ENCODE measurements at places on chromosomes 5 and 9.

GRCh38 chr5:36606036-36606427 lies 374 bp upstream of the SLC1A3 start:
- DNase-seq: no peak

DNA sequence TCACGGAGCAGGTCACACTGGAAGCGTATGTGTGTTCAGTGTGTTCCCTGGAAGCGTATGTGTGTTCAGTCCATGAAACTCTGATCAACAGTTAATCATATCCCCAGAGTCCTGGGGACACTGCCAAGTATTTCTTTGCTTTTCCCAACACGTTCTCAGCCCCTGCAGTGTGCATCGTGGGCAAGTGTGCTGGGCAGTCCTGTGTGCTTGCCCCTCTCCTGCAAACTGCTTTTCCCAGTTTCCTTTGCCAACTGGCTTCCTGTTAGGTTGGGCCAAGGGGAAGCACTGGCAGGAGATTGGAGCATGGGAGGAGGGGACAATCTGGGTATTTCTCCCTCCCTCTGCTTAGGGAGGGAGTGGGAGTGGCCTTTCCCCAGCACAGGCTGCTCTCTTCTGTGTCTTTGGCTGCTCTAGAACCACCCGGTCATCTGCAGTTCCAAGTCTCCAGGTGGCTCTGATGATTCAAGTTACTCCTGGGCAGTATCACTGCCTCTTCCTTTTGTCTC lies 36.8 kb upstream of the NEK6 start:
- peak; percentile 44 for DNase-seq

- no peak for DNase-seq
Observed at GRCh38 chr5:166428264-166428803, 1863.1 kb upstream of the WWC1 start.

GRCh38 chr5:97078958-97079743 lies 63.3 kb downstream of the LIX1 start:
- no peak for DNase-seq

GRCh38 chr9:37198831-37199230 lies 78.5 kb downstream of the ZCCHC7 start:
- DNase-seq: no peak

GRCh38 chr5:135822959-135823358 lies 11.5 kb upstream of the SLC25A48 start:
- DNase-seq: no peak

GRCh38 chr9:136080716-136081112 lies 14.4 kb downstream of the NACC2 start:
- no peak for DNase-seq

DNA sequence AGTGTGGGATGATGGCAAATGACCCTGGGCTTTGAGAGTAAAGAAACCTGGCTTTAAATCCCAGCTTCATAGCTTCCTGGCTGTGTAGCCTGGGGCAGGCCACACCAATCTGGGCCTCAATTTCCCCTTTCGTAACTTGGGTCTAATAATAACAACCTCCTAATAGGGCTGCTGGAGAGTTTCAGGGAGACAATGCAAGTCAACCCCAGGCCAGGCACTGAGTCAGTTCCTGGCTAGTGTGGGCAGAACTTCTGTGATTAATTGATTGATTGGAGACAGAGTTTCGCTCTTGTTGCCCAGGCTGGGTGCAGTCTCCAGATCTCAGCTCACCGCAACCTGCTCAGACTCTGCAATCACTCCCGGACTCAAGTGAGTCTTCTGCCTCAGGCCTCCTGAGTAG lies 3.3 kb upstream of the SH2D3C start:
- DNase-seq: no peak

- peak; percentile 68 for DNase-seq
Observed at GRCh38 chr9:130186839-130187522, 14.8 kb downstream of the NCS1 start.

GRCh38 chr5:61263561-61264272 lies 68.3 kb upstream of the ZSWIM6 start:
- no peak for DNase-seq

DNA sequence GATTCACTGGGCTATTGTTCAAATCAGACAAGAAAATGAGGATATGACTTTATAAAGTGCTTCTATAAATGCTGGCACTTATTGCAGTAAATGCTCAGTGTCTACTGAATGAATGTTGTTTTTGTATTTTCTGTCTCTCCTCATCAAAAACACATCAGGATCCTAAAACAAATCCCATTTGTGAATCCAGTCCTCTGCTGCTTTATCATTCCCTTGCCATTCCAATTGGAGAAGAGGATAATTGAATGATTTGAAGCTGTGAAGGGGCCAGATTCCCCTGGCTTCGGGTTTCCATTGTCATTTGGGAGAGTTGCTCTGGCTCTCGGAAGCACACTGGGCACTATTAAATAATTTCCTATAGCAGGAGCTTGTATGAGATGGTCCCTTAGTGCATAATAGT lies 666.8 kb downstream of the ACTL7B start:
- DNase-seq: no peak

DNA sequence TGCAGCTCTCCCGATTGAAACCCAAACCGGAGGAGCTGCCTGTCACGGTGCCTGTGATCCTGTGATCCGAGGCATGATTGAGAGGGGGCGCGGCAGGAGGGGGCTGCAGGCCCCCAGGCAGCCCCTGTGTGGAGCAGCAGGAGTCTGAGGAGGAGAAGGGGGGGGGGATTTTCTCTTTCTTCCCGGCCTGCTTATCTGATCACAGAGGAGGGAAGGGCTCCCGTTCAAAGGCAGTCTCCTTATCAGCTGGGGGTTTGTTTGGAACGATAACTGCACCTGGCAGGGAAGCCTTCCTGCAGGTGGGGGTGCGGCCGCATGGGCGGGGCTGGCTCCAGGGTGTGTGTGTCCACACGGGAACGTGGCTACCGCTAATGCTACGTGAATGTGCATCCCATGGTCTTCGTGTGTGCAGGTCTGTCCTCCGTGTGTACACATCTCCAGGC lies 38.4 kb downstream of the LMX1B start:
- no peak for DNase-seq

DNA sequence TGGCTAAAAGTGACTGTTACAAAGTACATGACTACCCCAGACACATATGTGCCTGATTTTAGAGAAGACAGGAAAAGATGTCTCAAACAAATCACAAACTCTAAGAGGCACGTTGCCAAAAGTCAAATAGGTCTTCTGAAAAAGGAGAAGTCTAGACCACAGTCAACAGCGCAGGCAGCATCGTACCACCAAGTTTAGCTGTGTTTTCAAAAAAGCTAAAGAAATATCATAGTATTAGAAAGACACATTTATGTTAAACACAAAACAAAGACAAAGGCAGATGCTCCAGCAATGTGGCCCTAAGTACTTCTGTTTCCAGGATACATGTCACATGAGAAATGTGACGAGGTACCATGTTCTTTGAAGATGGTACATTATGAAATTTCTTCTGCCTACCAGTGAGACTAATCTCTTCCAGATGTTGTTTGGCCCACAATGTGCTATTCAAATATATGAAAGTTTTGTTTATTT lies 43.5 kb downstream of the LPAR1 start:
- peak; percentile 85 for DNase-seq

DNA sequence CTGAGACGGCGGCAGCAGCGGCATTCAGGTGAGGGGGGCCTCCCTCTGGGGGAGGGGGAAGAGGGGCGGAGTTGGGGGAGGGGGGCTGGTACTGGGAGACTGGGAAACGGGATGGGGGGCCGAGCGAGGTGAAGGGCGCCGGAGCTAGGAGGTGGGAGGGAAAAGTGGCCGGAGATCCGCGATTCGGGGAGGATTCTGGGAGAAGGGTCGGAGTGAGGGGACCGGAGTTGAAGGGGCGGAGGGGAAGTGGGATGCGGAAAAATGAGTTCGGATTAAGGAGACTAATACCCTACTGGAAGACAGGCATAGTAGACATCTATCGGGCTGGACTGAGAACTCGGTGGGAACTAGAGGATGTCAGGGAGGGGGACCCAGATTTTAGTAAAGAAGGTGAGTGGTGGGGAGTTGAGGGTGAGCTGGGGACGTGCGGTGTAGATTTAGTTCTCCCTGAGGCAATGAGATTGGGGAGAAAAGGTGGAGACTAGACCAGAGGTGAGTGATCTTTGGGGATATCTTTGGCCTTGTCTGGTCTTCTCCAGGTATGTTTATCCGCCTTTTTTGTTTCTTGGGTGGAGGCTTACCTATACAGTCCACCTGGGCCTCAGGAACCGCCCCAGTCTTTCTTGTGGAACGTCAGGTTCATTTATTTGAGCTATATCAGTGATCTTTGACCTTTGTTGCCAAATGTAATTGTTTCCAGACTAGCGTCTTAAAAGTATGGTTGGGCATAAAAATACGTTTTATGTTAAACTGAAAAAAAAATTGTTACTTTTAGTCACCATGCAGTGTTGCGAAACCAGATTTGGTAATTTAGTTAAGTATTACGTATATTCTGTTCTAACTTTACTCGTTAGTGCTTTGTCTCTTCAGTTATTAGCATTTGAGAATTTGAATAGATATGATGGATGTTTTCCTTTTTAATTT lies 632 bp downstream of the UBAP1 start:
- peak; percentile 79 for DNase-seq

- DNase-seq: no peak
Observed at GRCh38 chr9:16105168-16106020, 552.6 kb downstream of the CCDC171 start.

GRCh38 chr5:139199321-139199720 lies 1.2 kb upstream of the SIL1 start:
- no peak for DNase-seq

GRCh38 chr5:638501-639252 lies 26.5 kb downstream of the CEP72 start:
- no peak for DNase-seq

DNA sequence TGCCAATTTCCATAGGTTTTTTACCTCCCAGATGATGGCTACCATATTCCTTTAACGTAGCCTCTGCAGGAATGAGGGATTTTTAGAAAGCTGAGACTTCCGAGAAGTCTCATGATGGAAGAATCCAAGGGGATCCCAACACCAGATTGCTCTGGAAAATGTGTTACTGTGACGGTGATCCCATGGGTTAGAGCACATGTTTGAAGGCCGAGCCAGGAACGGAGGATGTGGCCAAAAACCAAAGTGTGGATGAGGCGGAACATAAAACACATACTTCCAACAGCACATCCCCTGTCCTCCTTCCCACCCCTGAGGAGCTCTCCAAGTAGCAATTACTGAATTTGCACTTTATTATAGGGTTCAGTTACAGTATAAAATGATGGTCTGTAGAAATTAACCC lies 82.6 kb downstream of the GPR21 start:
- no peak for DNase-seq

DNA sequence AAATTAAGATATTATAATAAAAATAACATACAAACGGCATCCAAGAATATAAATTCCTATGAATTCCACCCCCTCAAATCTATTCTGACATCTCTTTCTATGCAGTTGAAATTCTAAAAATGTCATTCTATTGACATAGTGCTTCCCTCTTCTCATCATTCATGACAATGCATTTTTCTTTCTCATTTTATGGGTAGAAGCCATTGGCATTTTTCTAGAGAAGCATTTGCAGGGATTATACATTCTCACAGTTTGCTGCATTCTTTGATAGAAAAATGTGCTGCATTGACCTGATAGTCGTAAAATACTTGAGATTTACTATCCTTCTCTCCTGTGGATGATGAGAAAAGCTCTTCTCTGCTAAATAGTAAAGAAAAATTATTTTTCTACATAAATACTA lies 760.9 kb upstream of the ACO1 start:
- no peak for DNase-seq

- no peak for DNase-seq
Observed at GRCh38 chr5:146620669-146621051, 104.7 kb upstream of the GPR151 start.

- no peak for DNase-seq
Observed at GRCh38 chr5:79237740-79238560, 2.0 kb downstream of the JMY start.

DNA sequence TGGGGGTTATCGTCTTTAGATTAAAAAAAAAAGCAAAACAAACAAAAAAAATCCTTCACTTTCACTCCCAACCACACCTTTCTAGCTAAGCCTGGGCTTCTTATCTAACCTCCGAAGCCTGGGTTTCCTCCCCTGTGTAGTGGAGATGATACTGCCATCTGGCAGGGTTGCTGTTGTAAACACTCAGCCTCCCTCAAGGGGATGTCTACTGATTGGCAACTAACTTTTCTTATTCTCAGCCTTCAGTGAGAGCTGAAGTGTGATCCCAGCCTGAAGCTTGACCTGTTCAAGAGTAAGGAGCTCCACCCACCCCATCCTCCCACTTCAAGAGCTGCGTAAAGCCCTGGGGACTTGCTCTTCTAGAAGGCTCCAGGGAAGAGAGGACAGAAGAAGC lies 21.5 kb upstream of the WWC1 start:
- no peak for DNase-seq

- peak; percentile 44 for DNase-seq
Observed at GRCh38 chr5:66041627-66042026, 102.5 kb upstream of the SREK1 start.

DNA sequence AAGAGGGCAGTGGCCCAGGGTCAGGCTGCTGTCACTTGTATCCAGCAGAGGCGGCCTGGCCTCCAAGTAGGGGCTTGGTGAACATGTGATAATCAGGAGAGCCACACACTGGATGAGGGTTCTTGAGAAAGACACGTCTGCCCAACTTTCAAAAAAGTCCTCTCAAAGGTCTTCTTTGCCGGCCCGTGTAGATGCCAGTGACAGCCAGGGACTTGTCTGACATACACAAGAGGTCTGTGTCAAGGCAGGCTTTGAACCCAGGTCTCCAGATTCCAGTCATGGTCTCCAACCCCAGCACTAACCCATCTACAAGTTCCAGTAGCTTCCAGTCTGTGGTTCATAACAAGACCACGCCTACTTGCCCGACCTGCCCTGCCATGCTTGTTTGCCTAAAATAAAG lies 7.9 kb upstream of the AMBP start:
- no peak for DNase-seq

DNA sequence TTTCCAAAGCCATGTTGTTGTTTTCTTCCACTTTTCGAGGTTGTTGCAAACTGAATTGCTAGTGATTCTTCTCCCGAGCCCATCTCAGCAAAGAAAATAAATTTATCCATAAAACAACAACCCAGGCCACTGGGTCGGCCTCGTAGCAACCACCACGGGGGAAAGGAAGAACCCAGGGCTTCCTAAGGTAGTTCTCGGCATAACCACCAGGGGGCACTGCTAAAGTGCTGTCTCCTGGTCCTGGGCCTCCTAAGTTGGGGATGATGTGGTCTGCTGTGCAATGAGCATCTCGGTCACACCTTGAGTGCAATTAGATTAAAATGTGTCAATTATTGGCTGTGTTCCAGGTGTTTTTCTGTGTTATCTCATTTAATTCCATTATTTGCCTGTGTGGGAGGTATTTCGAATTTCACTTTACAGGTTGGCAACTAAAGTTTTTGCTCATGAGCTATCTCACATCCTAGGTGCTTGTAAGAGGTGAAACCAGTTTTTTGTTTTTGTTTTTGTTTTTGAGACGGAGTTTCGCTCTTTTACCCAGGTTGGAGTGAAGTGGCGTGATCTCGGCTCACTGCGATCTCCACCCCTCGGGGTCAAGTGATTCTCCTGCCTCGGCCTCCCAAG lies 102.8 kb upstream of the DAP start:
- DNase-seq: peak; percentile 33

Measured in AG10803 (cell line).